Hematopoietic multipotent progenitor cell treated with erythropoietin and hydrocortisone succinate and interleukin-3 and kit ligand, for 17 days (in vitro differentiated cells): ENCODE measurements at places on chromosomes 5 and 9.

- DNase-seq, result no peak
Observed at GRCh38 chr9:121216271-121216805, 14.7 kb upstream of the RAB14 start.

DNA sequence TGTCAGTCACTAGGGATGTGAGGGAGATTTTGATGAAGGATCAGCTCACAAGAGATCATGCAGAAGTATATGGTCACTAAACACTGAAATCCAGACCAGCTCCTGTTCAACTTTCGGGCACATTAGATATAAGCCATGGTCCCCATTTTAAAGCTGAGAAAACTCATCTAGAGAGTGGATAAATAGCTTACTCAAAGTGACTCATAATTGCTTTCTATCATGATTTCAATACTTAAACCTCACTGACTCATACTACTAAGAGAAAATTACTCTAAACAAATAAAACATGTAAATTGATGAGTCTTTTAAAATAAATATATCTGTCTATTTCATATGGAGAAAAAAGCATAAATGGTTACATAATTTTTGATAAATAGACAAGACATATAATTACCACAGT, 567.7 kb downstream of the TLR4 start:
- DNase-seq, result no peak

GRCh38 chr5:178940569-178941360, at the start of gene ZNF454:
TSS of gene ZNF454 (plus strand) at chr5:178941198. CDS start at chr5:178942792, 1,594 bp downstream.
- DNase-seq, result no peak

DNA sequence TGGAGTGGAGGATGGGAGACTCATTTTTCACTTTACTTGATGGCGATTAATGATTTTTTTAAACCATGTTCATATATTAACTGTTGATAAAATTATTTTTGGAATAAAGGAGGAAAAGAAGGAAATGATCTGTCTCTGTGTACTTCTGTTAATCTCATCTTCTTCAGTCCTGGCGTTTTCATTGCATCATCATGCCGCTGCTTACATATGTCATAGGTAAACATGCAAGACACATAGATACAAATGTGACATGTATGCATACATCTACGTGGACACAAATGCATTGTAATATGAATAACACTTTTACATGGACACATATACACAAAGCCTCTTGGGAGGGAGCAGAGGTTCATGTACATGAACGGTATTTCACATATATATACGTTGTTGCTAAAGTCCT, 10.0 kb downstream of the TMEM174 start:
- no peak for DNase-seq

GRCh38 chr5:9557696-9558095, 11.8 kb upstream of the SEMA5A start:
- no peak for DNase-seq

GRCh38 chr9:40928803-40929487, 199.5 kb downstream of the FOXD4L6 start:
- DNase-seq, result no peak

GRCh38 chr5:79023348-79023747, 38.2 kb upstream of the ARSB start:
- no peak for DNase-seq
